ENCODE measurements at places on chromosomes 12 and 14. TPM values are rescaled to one million over a fixed set of nuclear protein-coding genes. Genes with fewer than 3 reads are reported as not detected.

DNA sequence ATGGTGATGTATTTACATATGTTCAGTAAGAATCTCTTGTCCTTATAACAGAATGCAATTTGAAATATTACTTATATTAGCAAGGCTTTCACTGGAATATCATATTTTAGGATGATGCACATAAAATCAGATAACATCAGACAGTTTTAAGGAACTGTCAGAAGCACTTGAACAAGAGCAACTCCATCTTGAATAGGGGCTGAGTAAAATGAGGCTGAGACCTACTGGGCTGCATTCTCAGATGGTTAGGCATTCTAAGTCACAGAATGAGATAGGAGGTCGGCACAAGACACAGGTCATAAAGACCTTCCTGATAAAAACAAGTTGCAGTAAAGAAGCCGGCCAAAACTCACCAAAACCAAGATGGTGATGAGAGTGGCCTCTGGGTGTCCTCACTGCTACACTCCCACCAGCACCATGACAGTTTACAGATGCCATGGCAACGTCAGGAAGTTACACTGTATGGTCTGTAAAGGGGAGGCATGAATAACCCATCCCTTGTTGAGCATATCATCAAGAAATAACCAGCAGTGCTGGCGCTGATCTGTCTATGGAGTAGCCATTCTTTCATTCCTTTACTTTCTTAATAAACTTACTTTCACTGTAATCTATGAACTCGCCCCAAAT lies 27.6 kb upstream of the ETV6 start:
- no peak for DNase-seq

- no peak for DNase-seq
Observed at GRCh38 chr12:48512855-48513254, 12.6 kb upstream of the OR8S1 start.

POU6F1 gene
- total RNA-seq, result 1.3 TPM

- no peak for DNase-seq
Observed at GRCh38 chr14:104687601-104688504, 1.6 kb upstream of the INF2 start.

RD3L gene
- total RNA-seq, result not detected

DNA sequence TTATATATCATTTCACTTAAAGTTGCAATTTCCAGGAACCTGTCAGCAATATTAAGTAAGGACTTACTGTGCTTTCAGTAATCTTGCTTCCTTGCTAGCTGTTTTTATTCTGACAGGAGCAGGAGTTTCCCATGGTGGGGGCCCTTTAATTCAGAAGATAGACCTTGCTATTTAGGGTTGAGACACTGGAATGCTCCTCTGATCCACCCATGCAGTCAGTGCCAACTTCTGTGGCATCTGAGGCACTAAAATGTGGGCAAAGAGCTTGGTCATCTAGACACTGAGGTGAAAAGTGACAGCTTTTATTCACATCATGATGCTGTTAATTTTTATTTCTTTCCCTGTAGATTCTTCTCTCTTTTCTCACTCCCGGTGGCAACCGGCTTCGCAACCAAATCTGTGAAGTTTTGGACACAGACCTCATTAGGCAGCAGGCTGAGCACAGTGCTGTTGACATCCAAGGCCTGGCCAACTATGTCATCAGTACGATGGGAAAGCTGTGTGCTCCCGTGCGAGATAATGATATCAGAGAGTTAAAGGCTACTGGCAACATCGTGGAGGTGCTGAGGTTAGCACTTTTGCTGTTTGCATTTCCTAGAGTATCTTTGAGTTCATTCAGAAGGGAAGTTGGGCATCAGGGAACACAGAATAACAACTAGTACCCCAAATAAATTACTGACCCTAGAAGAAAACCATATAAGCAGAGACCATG lies 18.8 kb downstream of the TCP11L2 start:
- DNase-seq, result no peak

DNA sequence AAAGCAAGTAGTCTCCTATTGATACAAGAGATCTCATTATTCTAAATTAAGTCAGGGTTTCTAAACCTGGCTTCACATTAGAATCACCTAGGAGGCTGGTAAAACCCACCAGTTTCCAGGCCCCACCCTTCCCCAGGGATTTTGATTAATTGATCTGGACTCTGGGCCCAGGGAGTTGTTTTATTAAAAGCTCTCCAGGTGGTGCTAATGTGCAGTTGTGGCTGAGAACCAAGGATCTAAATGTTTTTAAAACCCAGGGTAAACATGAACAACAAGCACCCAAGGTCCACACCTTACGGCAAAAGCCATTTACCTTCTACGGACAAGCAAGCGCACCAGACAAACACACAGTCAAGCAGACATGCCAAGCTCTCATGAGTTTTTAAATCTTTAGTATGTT lies 73.9 kb downstream of the SLC2A13 start:
- no peak for DNase-seq

RILPL2 gene
- total RNA-seq, result 5.5 TPM

GRCh38 chr14:55730592-55731310 lies 150.7 kb downstream of the KTN1 start:
- DNase-seq, result no peak

DCN gene
- total RNA-seq, result 1.4 TPM

DNA sequence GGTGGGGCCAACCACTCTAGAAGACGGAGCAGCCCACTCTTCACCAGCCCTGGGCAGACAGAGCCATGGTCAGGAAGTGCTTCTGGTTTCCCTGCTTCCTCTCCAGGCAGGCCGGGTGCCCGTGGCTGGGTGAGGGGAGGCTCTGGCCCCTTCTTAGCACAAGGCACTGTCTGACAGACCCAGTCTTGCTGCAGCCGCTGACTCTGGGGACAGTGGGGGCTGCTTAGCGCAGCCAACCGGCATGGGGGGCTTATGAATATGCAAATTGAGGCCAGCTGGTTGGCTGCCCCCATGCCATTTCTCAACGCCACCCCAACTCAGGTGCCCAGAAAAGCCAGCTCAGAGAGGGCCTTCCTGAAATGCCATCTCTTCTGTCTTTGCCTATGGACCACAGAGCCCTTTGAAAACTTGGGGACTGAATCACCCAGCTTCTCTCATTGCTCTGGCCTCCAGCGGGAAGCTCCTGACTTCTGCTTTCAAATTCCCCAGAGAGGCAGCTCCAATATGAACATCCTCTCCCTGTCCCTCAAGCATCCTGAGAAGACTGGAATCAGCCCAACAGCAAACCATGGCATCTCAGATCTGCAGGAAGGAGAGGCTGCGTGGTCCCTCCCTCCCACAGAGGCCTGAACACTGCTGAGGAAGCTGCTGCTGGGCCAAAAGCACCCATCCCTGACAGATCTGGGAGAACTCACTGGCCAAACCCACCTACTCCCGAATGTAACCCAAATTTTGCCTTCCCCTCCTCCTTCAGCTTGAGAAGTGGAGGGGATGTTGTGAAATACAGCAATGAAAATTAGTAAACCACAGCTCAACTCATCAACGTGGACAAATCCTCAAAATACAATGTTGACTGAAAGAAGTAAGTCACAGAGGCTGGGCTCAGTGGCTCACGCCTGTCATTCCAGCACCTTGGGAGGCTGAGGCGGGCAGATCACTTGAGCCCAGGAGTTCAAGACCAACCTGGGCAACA lies at the start of gene PROX2:
Gene PROX2 (minus strand): TSS at position 205 of the 973 bp plus-strand sequence. CDS start 12,311 bp downstream, outside the sequence.
- no peak for DNase-seq

GRCh38 chr14:103871596-103872480 lies 24.5 kb upstream of the PPP1R13B start:
- no peak for DNase-seq

DNA sequence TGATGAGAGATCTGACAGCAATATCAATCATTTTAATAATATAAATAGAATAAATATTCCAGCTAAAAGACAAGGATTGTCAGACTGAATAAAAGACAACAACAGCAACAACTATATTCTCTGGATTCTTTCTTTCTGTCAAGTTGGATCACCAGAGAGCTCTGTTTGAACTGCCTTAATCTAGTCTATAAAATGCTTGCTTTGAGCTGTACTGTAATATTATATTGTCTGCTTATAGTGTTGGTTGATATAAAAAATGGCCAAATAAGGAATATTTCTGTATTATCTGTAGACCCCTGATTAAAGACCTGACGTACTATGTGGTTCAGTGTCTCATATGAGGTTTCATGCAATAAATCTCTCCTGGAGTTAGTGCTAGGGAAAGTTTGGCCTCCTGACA lies 46.3 kb upstream of the CSRP2 start:
- DNase-seq, result no peak

GRCh38 chr12:107356266-107356936 lies 263.1 kb upstream of the CRY1 start:
- DNase-seq, result no peak

DNA sequence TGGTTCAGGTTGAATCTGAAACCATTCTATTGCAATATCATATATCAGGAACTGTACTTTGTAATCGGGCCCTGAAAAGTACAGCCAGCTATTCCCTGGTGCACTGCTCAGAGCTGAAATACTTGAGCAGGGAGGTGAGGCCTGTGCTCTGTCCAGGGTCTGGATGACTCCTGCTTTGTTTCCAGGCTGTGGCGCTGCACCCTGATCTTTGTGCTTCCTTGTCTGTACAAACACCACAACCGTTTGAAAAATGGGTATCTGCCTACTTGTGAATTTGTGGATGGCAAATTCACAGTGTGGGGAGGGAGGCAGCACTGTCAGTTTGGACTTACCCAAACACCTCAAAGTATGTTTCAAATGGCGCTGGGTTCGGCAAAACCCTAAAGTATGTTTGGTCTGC lies 155.4 kb upstream of the FAR2 start:
- no peak for DNase-seq

TMEM52B gene
- total RNA-seq, result not detected

GRCh38 chr12:75738486-75738885 lies 227.1 kb upstream of the KRR1 start:
- DNase-seq, result no peak

DNA sequence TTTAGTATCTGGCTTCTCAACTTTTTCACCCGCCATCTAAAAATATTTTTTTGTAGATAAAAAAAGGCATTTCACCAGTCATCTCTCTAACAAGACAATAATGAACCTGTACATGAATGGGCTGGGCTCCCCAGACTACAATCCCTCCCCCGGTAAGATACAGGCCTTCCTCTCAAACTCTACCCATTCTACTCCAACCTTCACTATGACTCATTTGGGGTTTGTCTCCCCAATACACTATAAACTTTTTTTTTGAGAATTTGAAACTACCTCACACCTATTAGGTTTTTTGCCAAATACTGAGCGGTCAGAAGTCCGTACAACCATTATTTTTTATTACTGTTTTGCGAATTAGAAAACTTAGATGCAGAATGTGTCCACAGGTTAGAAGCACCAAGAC lies 784 bp downstream of the RPL6 start:
- no peak for DNase-seq

All from pulmonary artery endothelial cell (primary cell).